H1 (cell line): ENCODE measurements at places on chromosomes 7 and 10. TPM values are rescaled to one million over a fixed set of nuclear protein-coding genes. Genes with fewer than 3 reads are reported as not detected.

Gene AHR
- 8.7 and 9.7 TPM in 2 replicates for total RNA-seq

Gene ZNF239
- total RNA-seq, result 10.3 and 11.4 TPM in 2 replicates

DNA sequence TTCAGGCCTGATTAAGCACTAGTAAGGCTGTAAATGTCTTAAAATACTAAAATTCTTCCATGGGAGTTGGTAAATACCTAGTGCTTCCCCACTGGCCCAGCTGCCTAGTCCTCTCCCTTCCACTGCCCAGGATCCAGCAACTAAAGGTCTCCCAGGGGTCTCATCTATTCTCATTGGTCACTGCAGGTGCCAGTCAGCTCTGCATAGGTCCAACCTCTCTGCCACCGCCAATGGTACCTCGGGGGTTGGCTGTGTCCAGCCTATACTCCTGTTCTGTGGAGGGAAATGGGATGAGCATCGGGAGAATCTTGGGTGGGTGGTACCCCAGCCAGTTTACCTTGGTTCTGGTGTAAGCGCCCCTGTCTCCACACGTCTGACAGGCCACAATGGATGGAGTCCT, 6.1 kb upstream of the CREB5 start:
- peak; percentile 49 for DNase-seq

Gene ANKRD2
- not detected in 2 replicates for total RNA-seq

DNA sequence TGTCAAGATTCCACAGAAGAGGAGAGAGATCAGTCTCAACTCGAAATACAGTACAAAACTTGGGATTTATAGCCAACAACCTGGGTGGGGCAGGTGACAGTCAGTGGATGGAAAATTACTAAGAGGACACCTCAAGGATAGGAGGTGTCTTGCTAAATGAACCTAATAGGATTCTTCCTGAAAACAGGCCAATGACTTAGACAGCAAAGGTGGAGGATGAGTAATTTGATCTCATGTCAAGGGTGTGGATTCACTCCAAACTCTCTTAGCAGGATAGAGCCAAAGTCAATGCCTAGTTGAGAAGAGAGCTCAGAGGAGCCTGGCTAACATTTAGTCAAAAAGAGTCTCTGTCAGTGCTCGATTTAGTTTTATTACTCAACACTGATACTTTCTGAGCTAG, 106.7 kb upstream of the INSYN2A start:
- no peak for DNase-seq
